ENCODE measurements at places on chromosomes 7 and 10. TPM values are rescaled to one million over a fixed set of nuclear protein-coding genes. Genes with fewer than 3 reads are reported as not detected.

GRCh38 chr10:7185367-7185690, 225.5 kb downstream of the SFMBT2 start:
- DNase-seq = no peak

GRCh38 chr7:97064020-97064419, 39.4 kb upstream of the DLX5 start:
- DNase-seq = no peak

DNA sequence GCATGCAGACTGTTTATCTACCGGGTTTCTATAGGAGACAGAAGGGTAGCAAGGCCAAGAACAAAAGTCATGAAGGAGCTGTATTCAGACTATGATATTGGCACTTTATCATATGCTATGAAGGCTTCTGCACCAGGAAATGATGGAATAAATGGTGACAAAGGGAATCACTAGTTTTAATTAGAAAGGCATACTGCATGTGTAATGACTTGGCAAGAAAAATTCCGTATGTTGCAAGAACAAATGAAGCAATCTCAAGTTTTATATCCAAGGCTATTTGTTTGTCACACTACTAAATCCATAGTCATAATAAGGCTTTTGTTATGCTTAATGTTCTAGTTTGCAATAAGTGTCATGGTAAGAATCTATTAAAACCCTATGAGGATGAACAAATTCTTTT, 230.9 kb downstream of the ZEB1 start:
- no peak for DNase-seq

- peak; percentile 58 for DNase-seq
Observed at GRCh38 chr7:2066251-2066919, 166.4 kb downstream of the MAD1L1 start.

DNA sequence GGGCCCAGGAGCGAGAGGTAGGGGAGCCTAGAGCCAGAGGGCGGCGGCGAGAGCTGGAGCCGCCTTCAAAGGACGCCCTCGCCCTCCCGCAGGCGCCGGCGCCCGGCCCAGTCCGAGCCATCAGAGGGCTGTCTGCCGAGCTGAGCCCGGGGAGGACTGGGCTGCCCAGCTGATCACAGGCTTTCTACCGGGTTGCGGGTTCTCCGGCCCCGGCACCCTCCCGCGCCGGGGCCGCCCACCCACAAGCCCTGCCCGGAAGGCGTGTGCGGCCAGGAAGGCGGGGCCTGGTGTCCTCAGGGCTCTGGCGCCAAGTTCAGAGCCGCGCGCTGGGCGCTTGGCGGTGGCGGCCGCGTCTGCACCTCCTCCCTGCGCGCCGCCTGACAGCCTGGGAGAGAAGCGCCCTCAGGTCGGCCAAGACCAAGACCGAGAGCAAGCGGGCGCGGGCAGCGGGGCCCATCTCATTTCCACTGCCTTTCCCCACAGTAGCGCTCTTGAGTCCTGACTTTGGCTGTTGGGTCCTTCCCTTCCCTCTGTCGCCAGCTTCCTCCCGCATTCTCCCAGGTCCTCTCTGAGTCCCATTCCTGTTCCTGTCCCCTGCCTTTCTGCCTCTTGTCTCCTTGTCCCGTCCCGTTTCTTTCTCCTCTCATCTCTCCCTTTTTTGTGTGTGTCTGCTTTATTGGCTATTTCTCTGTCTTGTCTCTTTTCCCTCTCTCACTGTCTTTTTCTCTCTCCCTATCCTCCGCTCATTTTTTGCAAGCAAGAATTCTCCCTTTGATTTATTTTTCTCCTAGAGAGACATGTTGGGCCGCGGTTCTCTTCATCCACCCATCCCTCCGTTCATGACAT, 60.6 kb upstream of the MSMB start:
- DNase-seq = peak; percentile 65

- no peak for DNase-seq
Observed at GRCh38 chr7:53246957-53247356, 211.5 kb downstream of the POM121L12 start.

- no peak for DNase-seq
Observed at GRCh38 chr7:32058002-32058401, 12.2 kb downstream of the PDE1C start.

GRCh38 chr10:52437205-52437646, 123.1 kb downstream of the DKK1 start:
- DNase-seq = no peak

Gene CPA2
- total RNA-seq = not detected

GRCh38 chr7:84136336-84136735, 58.3 kb downstream of the SEMA3A start:
- DNase-seq = no peak

GRCh38 chr10:33801705-33802104, 467.2 kb upstream of the NRP1 start:
- no peak for DNase-seq

GRCh38 chr7:128172151-128172550, 68.9 kb upstream of the LEP start:
- no peak for DNase-seq

- no peak for DNase-seq
Observed at GRCh38 chr7:102191556-102192379, 94.9 kb upstream of the SH2B2 start.

GRCh38 chr10:63885156-63885555, 364.0 kb downstream of the REEP3 start:
- DNase-seq = no peak
